ENCODE measurements at places on chromosomes 16 and 17.

DNA sequence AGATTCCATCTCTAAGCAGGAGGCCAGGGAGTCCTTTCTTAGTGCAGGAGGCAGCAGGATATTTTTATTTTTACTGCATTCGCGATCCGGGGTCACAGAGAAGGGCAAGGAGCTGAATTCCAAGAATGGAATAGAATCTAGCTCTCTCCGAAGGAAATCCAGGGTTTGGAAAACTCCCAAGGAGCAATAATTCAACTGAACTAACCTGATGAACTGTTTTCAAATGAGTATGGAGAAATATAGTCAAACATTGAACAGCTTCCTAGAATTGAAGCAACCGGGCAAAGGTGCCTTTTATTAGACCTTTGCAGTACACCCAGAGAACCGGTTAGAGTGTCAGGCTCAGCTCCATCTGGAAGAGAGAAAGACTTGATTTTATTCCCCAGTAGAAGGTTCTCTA lies 120.7 kb upstream of the MAF start:
- no peak for DNase-seq

- no peak for DNase-seq
Measured at GRCh38 chr17:31798205-31798724, 60.8 kb downstream of the COPRS start.

DNA sequence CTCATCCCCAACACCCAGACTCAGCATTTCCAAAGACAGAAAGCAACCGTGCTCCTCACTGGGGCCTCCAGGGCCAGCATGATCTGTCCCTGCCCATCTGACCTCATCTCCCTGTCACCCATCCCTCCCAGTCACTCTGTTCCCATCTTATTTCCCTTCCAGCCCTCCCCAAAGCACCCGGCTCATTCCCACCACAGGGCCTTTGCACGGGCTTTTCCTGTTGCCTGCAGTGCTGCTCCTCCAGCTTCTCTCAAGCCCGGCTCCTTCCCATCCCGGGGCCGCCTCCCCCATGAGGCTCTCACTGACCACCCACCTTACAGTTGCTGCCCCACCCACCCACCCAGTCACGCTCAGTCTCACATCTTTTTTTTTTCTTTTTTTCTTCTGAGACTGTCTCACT lies 54.8 kb downstream of the RMI2 start:
- DNase-seq, result no peak

DNA sequence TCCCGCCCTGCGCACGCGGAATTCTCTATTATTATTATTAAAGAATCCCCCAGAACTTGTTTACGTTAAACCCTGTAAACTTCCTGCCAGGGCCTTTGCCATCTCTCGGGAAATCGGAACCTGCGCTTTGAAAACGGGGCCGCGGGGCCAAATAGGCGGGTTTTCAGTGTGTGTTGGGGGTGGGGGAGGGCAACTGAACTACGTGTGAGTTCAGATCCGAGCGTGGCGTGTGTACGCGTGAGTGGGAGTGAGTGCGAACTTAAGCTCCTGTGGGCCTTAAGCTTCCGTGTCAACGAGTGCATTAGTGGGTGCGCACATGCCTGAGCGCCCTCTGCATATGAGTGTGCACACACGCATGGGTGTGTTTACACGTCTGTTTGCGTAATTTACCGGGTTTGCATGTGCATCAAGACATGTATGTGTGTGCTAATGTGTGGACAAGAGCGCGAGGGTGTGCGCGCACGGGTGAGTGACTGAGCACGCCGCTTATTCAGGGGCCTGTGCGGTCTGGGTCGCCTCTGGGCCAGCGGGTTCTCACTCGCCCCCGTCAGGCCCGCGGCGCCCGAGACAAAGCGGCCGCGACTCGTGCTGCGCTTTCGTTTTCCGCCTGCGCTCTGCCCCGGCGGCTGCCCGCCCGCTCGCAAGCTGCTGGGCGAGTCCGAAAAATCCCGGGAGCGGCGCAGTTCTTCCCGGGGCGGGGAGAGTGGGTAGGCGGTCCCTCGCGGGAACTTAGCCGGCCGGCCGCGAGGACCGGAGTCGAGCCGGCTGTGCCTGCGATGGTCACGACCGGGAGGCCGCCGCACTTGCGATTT lies 1.2 kb upstream of the FOXF1 start:
- no peak for DNase-seq

DNA sequence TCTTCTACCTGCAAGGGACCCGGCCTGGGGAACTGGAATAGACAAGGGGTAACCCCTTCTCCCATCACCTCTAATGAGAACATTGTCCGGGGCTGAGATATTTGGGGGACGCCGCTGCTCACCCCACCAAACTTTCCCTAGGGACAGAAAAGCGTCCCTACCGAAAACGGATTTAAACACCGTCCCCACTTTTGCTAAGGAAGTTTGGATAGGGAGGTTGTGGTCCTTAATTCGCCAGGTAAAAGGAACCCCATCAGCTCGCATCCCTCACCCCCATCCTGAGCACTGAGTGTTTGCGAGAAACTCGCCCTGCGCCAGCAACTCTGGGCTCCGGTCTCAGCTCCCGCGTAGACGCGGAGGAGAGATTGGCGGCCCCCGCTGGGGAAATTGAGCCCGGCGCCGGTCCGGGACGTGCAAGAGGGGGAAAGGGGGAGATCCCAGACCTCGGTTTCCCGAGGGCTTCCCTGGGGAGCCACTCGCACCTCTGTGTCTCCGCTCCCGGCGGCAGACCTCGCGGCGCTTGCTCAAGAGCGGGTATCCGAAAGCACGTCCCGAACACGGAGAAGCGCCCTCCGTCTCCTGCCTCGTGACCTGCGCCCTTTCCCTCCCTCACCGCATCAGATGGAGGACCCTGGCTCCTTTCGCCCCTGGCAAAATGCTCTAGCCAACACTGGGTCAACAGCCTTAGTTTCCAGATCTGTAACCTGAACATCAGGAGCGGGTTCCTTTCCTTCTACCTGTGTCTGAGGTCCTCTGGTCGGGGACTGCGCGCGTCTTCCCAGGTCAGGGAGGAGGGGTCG lies 3.1 kb upstream of the SOX9 start:
- peak; percentile 18 for DNase-seq

GRCh38 chr17:62617894-62618472 lies 9.5 kb upstream of the MRC2 start:
- no peak for DNase-seq

DNA sequence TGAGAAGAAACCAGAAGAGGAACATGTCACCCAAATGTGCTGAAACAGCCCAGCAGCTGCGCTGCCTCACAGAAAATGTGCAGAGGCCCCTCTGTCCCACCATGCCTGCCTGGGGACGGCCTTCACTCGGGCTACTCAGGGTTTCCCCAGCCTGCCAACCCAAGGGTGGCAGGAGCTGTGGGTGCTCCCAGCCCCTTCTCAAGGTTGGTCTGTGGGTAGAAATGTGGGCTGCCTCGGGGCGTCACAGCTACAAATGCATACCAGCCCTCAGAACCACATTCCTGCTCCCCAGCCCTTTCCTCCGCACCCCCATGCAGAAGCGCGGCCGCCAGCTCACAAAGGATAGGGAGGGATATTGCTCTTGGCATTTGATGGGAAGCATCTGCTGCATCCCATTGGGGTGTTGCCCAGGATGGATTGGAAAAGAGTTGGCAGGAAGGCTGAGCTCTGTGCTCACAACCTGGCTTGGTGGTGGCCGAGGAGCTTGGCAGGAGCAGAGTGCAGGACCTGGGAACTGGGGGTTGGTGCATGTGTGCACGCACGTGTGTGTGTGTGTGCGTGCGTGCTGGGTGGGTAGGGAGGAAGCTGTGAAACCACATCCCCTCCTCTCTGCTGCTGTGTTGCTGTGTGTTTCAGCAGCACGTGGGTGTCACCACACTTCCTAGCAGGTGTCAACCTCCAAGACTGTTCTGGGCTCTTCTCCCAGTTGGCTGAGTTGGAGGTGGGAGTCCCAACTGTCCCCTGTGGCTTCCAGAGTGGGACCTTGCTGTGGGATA lies 304.4 kb downstream of the SEC14L1 start:
- peak; percentile 80 for DNase-seq
